ENCODE measurements at places on chromosomes 3 and 15. TPM values are rescaled to one million over a fixed set of nuclear protein-coding genes. Genes with fewer than 3 reads are reported as not detected.

RAB27A gene
- total RNA-seq = 10.6 TPM

HTR3E gene
- total RNA-seq = not detected

TUBGCP5 gene
- 27.1 TPM for total RNA-seq

SERINC4 gene
- total RNA-seq = 0.12 TPM

EFCAB12 gene
- 0.40 TPM for total RNA-seq

MYL3 gene
- not detected for total RNA-seq

ARF4 gene
- 198 TPM for total RNA-seq

ABI3BP gene
- 1.0 TPM for total RNA-seq

ANKRD63 gene
- 0.20 TPM for total RNA-seq

CCDC39 gene
- total RNA-seq = not detected
